ENCODE measurements at places on chromosomes 4 and X. TPM values are rescaled to one million over a fixed set of nuclear protein-coding genes. Genes with fewer than 3 reads are reported as not detected.

- no peak for DNase-seq
Measured at GRCh38 chr4:149077181-149077580, 635.0 kb upstream of the NR3C2 start.

- DNase-seq = no peak
Measured at GRCh38 chr4:54877006-54877405, 219.2 kb downstream of the KIT start.

DNA sequence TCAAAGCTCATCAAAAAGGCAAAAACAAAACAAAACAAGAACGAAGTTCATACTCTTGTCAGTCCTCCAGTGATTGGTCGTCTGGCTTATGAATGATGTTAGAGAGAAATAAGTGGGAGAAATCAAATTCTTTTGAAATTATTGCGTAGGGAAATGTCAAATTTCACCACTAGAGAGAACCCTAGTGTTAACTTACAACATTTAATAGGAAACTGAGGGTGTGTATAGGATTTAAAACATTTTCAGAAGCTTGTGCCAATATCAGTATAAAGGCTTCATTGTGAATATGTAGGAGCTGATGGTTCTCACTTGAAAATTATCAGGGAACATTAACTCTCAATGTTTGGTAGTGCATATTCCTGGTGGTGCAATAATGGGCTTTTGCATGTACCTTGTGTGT lies 17.4 kb downstream of the ADH6 start:
- DNase-seq = no peak

DNA sequence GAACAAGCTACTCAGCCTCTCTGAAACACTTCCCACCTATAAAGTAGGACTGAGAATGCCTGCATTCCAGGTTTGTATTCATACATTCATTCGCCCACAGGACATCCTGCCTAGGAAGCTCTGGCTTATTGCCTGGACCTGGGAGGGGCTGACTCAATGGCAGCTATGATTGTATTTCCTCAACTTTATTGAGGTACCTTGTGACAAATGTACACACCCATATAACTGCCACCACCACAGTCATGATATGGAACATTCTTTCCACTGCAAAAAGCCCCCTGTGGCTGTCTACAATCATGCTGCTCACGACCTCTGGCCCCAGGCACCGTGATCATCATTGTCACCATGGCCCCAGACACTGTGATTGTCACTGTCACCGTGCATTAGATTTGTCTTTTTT lies 68.3 kb downstream of the ABLIM2 start:
- peak; percentile 7 for DNase-seq

- DNase-seq = no peak
Measured at GRCh38 chr4:81421346-81422218, 50.1 kb downstream of the RASGEF1B start.

- DNase-seq = no peak
Measured at GRCh38 chr4:110088670-110089069, 109.7 kb downstream of the ELOVL6 start.

CCDC158 gene
- 0.28 TPM for total RNA-seq

TSPAN7 gene
- total RNA-seq = 0.13 TPM

MAGEC2 gene
- not detected for total RNA-seq

TECRL gene
- not detected for total RNA-seq

KLHL2 gene
- 17.4 TPM for total RNA-seq

MAPK10 gene
- 0.85 TPM for total RNA-seq

PLXNA3 gene
- total RNA-seq = 128 TPM
